Naive thymus-derived CD4-positive, alpha-beta T cell (primary cell): ENCODE measurements at places on chromosomes 12 and 14. TPM values are rescaled to one million over a fixed set of nuclear protein-coding genes. Genes with fewer than 3 reads are reported as not detected.

Gene GPR137C
- polyA plus RNA-seq = not detected

Gene CLEC12A
- polyA plus RNA-seq = not detected

Gene FAM181A
- not detected for polyA plus RNA-seq

Gene SYT10
- not detected for polyA plus RNA-seq

Gene SDR9C7
- not detected for polyA plus RNA-seq
